Activated CD4-positive, alpha-beta memory T cell treated with anti-CD3 and anti-CD28 coated beads for 36 hours (primary cell): ENCODE measurements at places on chromosomes 4 and X. TPM values are rescaled to one million over a fixed set of nuclear protein-coding genes. Genes with fewer than 3 reads are reported as not detected.

- no peaks in the 10 kb centered on the region for H3K4me1 ChIP-seq
- H3K36me3 ChIP-seq = no peaks in the 10 kb centered on the region
- H3K27me3 ChIP-seq = no peaks in the 10 kb centered on the region
- DNase-seq = no peak
Measured at GRCh38 chrX:71954458-71954857, 43.8 kb downstream of the NHSL2 start.

- no peaks in the 10 kb centered on the region for H3K4me1 ChIP-seq
- H3K27me3 ChIP-seq = peaks cover 8% of the 10 kb centered on the region
- H3K4me3 ChIP-seq = no peak overlapping the region
- H3K27ac ChIP-seq = no peak overlapping the region
- no peak for DNase-seq
- H3K36me3 ChIP-seq = no peaks in the 10 kb centered on the region
Measured at GRCh38 chr4:24643774-24644520, 59.6 kb upstream of the DHX15 start.

Gene CT45A8
- not detected for total RNA-seq

- H3K27ac ChIP-seq = no peak overlapping the region
- H3K36me3 ChIP-seq = no peaks in the 10 kb centered on the region
- peaks cover 6% of the 10 kb centered on the region for H3K27me3 ChIP-seq
- no peak overlapping the region for H3K4me3 ChIP-seq
Measured at GRCh38 chr4:4913147-4913561, 53.7 kb downstream of the MSX1 start.

GRCh38 chr4:4356106-4357041 lies 30.5 kb upstream of the NSG1 start:
- H3K36me3 ChIP-seq = no peaks in the 10 kb centered on the region
- no peak overlapping the region for H3K27ac ChIP-seq
- H3K27me3 ChIP-seq = peaks cover 5% of the 10 kb centered on the region
- no peak for DNase-seq

- peaks cover 9% of the 10 kb centered on the region for H3K4me1 ChIP-seq
- H3K27ac ChIP-seq = peak overlapping the region; percentile 40
- peak; percentile 8 for DNase-seq
- H3K4me3 ChIP-seq = peak overlapping the region; percentile 74
Measured at GRCh38 chrX:85244450-85245211, 840 bp downstream of the ZNF711 start.

Gene KLF8
- 3.2 TPM for total RNA-seq

DNA sequence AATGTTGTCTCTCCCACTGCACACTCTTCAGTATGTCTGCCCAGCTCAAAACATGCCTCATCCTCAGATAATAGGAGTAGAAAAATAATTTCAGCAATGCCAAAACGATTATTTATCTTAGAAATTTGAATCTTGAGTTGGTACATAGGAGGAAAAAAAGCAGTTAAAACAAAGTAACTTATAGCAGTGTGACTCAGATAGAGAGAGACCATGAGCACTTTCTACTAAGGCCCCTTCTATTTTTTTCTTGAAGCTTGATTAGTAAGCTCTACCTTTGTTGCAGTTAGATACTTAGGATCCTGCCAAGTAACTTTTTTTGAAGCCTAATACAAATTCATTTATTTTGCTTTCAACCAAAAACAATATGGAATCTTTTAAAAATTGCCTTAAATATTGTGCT lies 212.3 kb downstream of the MAD2L1 start:
- no peaks in the 10 kb centered on the region for H3K4me1 ChIP-seq
- no peak overlapping the region for H3K4me3 ChIP-seq
- no peak overlapping the region for H3K27ac ChIP-seq
- no peaks in the 10 kb centered on the region for H3K36me3 ChIP-seq

DNA sequence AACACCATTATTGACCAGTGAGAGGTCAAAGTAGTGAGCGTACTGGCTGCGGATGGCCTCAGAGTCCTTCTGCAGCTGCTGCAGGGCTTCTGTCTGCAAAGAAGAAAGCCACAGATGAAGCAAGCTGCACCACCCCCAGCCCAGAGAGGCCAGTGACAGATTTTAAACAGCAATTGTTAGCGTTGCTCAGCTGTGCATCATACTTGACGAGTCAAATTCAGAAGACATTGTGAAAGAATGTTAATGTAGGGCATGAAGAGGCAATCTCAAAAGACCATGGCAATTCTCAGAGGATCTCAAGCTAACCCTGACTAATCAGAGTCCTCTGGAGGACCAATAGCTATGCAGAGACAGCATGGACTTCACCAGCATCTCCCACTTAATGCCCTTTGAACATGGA lies 16.6 kb downstream of the DKC1 start:
- peaks cover 27% of the 10 kb centered on the region for H3K36me3 ChIP-seq
- H3K4me1 ChIP-seq = peaks cover 32% of the 10 kb centered on the region
- DNase-seq = no peak

Gene FGF5
- not detected for total RNA-seq

Gene MAGEA12
- total RNA-seq = not detected

DNA sequence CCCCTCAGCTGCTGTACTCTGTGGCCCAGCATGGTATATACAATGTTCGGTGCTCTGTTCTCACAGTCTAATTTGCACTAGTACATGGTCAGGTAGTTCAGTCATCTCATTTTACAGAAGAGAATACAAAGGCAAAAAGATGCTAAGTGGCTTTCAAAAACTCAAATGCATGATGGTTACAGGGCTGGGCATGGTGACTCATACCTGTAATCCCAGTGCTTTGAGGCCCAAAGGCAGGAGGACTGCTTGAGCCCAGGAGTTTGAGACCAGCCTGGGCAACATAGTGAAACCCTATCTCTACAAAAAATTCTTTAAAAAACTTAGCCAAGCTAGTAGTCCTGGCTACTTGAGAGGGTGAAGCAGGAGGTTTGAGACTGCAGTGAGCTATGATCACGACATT lies 210.5 kb upstream of the KIT start:
- H3K36me3 ChIP-seq = no peaks in the 10 kb centered on the region
- no peaks in the 10 kb centered on the region for H3K4me1 ChIP-seq
- DNase-seq = no peak
- H3K27me3 ChIP-seq = peaks cover 7% of the 10 kb centered on the region
- H3K27ac ChIP-seq = no peak overlapping the region
- H3K4me3 ChIP-seq = no peak overlapping the region

DNA sequence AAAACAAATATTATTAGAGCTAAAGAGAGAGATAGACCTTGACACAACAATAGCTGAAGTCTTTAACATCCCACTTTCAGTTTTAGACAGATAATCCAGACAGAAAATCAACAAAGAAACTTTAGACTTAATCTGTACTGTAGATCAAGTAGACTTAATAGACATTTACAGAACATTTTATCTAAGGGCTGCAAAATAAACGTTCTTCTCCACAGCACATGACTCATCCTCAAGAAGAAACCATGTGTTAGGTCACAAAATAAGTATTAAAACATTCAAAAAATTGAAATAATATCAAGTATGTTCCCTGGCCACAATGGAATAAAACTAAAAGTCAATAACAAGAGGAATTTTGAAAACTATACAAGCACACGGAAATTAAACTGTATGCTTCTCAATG lies 1510.3 kb upstream of the PCDH10 start:
- no peaks in the 10 kb centered on the region for H3K36me3 ChIP-seq
- no peak overlapping the region for H3K27ac ChIP-seq
- no peaks in the 10 kb centered on the region for H3K4me1 ChIP-seq
- H3K27me3 ChIP-seq = no peaks in the 10 kb centered on the region
- DNase-seq = no peak

- H3K27ac ChIP-seq = no peak overlapping the region
- no peak for DNase-seq
- no peaks in the 10 kb centered on the region for H3K27me3 ChIP-seq
- peaks cover under 1% of the 10 kb centered on the region for H3K4me1 ChIP-seq
Measured at GRCh38 chr4:25351777-25352416, 25.2 kb upstream of the ANAPC4 start.

Gene SSX4B
- total RNA-seq = not detected

- H3K27me3 ChIP-seq = no peaks in the 10 kb centered on the region
- peaks cover 61% of the 10 kb centered on the region for H3K36me3 ChIP-seq
- no peak for DNase-seq
- H3K4me1 ChIP-seq = peaks cover 3% of the 10 kb centered on the region
- no peak overlapping the region for H3K4me3 ChIP-seq
- H3K27ac ChIP-seq = no peak overlapping the region
Measured at GRCh38 chr4:53306729-53307128, 59.1 kb downstream of the SCFD2 start.

- no peak overlapping the region for H3K4me3 ChIP-seq
- H3K36me3 ChIP-seq = peaks cover 12% of the 10 kb centered on the region
- no peaks in the 10 kb centered on the region for H3K4me1 ChIP-seq
- no peak overlapping the region for H3K27ac ChIP-seq
- no peaks in the 10 kb centered on the region for H3K27me3 ChIP-seq
Measured at GRCh38 chr4:75769036-75769435, 44.7 kb downstream of the USO1 start.

Gene GAGE1
- total RNA-seq = not detected

GRCh38 chrX:107537815-107538214 lies 88.4 kb downstream of the FRMPD3 start:
- no peak overlapping the region for H3K27ac ChIP-seq
- peaks cover 8% of the 10 kb centered on the region for H3K27me3 ChIP-seq
- no peak overlapping the region for H3K4me3 ChIP-seq
- H3K4me1 ChIP-seq = no peaks in the 10 kb centered on the region
- no peaks in the 10 kb centered on the region for H3K36me3 ChIP-seq

GRCh38 chr4:6538575-6538974 lies 36.4 kb upstream of the MAN2B2 start:
- no peak overlapping the region for H3K27ac ChIP-seq
- peaks cover 22% of the 10 kb centered on the region for H3K27me3 ChIP-seq
- no peak overlapping the region for H3K4me3 ChIP-seq
- no peaks in the 10 kb centered on the region for H3K4me1 ChIP-seq

- no peak overlapping the region for H3K4me3 ChIP-seq
- no peaks in the 10 kb centered on the region for H3K4me1 ChIP-seq
- no peaks in the 10 kb centered on the region for H3K36me3 ChIP-seq
- H3K27ac ChIP-seq = no peak overlapping the region
Measured at GRCh38 chrX:126124721-126125120, 41.4 kb downstream of the DCAF12L2 start.

- DNase-seq = no peak
- peaks cover 3% of the 10 kb centered on the region for H3K36me3 ChIP-seq
- H3K27ac ChIP-seq = no peak overlapping the region
Measured at GRCh38 chr4:146260521-146260920, 46.2 kb downstream of the REELD1 start.

DNA sequence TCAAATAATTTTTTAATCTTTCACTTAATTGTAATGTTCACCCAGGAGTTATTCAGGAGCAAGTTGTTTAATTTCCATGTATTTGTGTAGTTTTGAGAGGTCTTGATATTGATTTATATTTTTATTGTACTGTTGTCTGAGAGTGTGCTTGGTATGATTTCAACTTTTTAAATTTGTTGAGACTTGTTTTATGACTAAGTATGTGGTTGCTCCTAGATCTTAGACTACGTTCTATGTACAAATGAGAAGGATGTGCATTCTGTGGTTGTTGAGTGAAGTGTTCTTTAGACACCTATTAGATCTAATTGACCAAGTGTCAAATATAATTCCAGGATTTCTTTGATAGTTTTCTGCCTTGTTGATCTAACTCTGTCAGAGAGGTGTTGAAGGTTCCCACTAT lies 353.3 kb upstream of the GNPDA2 start:
- DNase-seq = no peak
- no peak overlapping the region for H3K27ac ChIP-seq
- H3K27me3 ChIP-seq = no peaks in the 10 kb centered on the region
- H3K4me3 ChIP-seq = no peak overlapping the region
- H3K36me3 ChIP-seq = no peaks in the 10 kb centered on the region

DNA sequence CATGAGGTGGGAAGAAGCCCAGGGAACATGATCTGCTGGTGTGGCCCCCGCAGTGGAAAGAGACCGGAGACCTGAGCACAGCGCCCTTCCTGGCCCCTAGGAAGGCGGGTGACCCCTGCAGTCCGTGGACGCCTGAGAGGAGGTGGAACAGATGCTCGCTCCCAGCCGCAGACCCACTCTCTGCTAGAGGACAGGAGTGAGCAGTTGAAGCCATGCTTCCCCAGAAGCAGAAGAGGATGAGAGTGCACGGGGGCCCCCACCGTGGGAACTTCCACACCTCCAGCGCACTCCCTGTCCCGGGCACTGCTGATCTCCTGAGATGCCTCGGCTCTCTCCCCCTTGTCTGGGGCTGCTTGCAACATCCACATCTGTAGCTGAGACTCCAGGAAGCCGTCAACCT lies 62.2 kb downstream of the GPR143 start:
- peaks cover 4% of the 10 kb centered on the region for H3K4me1 ChIP-seq
- H3K27ac ChIP-seq = no peak overlapping the region
- peaks cover 20% of the 10 kb centered on the region for H3K36me3 ChIP-seq
- H3K4me3 ChIP-seq = no peak overlapping the region
- no peaks in the 10 kb centered on the region for H3K27me3 ChIP-seq

Gene TECRL
- not detected for total RNA-seq

- H3K4me3 ChIP-seq = peak overlapping the region; percentile 74
- H3K36me3 ChIP-seq = peaks cover 72% of the 10 kb centered on the region
- peak overlapping the region; percentile 90 for H3K27ac ChIP-seq
Measured at GRCh38 chr4:142396279-142396678, 449.8 kb downstream of the INPP4B start.

Gene SMIM31
- total RNA-seq = not detected

Gene FHIP1A
- total RNA-seq = 0.45 TPM

GRCh38 chr4:42360256-42360669 lies 37.0 kb upstream of the SHISA3 start:
- H3K4me3 ChIP-seq = no peak overlapping the region
- H3K36me3 ChIP-seq = no peaks in the 10 kb centered on the region

GRCh38 chr4:6049985-6050384 lies 31.8 kb upstream of the C4orf50 start:
- no peaks in the 10 kb centered on the region for H3K4me1 ChIP-seq
- no peak overlapping the region for H3K4me3 ChIP-seq
- DNase-seq = no peak

Gene CT83
- total RNA-seq = not detected

Gene CT45A2
- not detected for total RNA-seq

DNA sequence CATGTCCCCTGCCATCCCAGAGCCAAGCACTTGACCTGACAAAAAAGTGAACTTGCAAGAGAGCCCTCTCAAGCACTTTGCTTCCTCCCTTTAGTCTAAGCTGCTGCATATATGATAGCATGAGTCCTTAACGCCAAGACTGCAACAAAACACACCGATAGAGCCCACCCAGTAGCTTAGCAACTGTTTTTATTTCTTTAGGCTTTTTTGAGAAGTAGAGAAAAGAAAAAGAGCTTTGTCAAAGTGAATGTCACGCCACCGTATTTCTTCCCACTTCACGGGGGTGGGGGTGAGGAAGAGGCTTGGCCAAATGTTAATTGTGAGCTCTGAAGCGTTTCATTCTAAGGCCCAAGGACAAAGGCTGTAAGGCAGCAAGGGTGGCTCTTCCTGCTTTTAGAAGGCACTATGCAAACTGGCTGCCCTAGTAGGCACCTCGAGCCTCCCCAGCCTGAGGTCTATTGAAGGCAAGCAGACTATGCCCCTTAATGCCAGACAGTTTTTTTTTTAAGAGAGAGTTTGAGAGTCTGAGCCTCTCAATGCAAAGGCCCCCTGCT lies 138.6 kb downstream of the HS6ST2 start:
- H3K27me3 ChIP-seq = no peaks in the 10 kb centered on the region
- H3K27ac ChIP-seq = no peak overlapping the region
- DNase-seq = no peak
- no peaks in the 10 kb centered on the region for H3K36me3 ChIP-seq
- H3K4me3 ChIP-seq = no peak overlapping the region

- H3K27ac ChIP-seq = no peak overlapping the region
- H3K36me3 ChIP-seq = no peaks in the 10 kb centered on the region
- no peak overlapping the region for H3K4me3 ChIP-seq
Measured at GRCh38 chrX:23503835-23504539, 163.3 kb upstream of the PRDX4 start.
